ENCODE measurements at places on chromosomes 3 and 15.

DNA sequence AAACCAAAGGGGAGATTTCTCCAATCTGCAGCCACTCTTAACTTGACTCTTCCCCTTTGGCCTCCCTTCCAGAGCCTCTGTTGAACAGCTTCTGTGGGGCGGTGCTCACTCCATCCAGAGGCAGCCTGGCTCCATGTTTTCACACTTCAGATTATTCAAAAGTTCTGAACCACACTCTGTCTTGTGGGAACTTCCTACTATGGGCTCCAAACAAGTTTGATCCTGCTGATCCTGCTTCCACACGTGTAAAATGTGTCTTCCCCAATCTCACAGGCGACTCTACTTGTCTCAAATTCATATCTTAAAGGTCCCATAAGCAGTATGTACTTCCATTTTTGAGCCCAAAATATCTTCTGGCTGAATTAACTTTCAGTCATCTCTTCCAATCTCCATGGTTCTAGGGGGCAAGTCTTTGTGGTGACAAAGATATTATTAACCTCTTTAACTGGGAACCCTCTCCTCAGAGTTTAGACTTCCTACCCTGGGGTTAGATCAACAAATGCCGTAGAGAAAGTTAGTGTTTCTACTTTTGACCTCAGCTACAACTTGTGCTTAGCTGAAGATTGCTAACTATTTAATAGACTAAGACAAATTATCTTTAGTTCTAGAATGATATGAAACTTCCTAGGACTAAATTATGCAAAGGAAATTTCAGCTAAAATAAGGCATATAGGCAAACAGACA, 176.3 kb upstream of the BCL6 start:
- DNase-seq, result no peak
- no peak overlapping the region for H3K27ac ChIP-seq
- no peaks in the 10 kb centered on the region for H3K27me3 ChIP-seq
- H3K36me3 ChIP-seq, result no peaks in the 10 kb centered on the region
- H3K4me1 ChIP-seq, result peaks cover 44% of the 10 kb centered on the region

DNA sequence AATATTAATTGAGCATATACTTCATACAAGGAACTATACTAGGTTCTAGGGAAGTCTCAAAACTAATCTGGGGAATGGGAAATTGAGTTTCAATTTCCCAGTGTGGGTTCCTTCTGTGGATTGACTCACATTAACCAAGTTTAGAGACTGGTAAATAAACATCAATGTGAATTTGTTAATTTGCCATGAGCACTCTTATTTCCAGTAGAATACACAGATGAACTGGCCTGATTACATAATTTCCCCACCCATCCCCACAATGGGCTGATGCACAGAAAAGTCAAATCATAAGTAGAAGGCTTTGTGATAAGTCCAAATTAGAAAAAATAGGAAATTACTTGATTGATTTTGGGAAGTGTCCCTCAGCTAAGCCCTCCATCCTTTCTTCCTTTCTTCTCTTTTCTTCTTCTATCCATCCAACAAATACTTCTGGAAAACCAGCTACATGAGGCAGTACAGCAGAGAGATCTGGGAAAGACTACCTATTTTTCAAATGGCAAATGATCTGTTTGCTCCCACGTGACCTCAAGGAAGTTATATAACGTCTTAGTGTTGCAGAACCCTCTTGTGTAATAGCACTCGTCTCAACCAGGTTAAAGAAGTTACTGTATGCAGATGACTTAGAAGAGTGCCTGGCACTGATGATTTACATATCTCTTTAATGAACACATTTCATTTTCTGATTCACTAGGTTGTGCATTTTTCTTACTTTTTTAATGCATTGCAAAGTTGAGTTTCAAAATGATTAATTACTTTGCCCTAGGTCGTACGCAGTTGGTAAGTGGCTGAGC, 312.3 kb downstream of the SV2B start:
- DNase-seq, result peak; percentile 9
- no peak overlapping the region for H3K27ac ChIP-seq
- no peak overlapping the region for H3K4me3 ChIP-seq
- H3K4me1 ChIP-seq, result peaks cover 7% of the 10 kb centered on the region
- no peaks in the 10 kb centered on the region for H3K27me3 ChIP-seq

DNA sequence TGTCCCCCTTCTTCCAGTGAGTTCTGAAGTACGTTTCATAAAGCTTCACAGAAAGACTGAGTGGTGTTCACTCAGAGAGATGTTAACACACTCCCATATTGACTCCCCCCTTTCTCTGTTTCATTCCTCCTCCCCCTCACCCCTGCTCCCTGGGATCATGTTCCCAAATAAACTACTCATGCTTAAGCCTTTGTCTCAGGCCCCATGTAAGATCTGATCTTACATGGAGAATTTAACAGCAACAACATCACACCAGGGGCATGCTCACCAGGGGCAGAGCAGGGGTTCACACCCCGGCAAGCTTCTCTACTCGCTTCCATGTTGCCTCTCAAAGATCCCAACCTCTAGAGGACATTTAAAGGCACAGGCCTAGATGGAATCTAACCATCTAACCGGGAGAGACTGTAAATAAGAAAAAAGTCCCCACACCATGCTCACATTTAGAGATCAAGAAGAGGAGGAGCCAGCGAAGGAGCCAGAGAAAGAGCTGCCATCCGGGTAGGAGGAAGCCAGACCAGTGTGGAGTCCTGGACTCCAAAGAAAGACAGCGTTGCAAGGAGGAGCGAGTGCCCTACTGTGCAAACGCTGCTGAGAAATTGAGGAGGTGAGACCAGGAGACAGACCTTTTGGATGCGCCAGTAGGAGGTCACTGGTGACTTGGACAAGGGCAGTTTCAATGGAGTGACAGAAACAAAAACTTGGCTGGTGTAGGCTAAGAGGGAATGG, 21.4 kb upstream of the SRP14 start:
- H3K27me3 ChIP-seq, result no peaks in the 10 kb centered on the region
- no peak overlapping the region for H3K4me3 ChIP-seq
- DNase-seq, result no peak
- no peak overlapping the region for H3K27ac ChIP-seq
- H3K4me1 ChIP-seq, result peaks cover 31% of the 10 kb centered on the region

GRCh38 chr15:60390871-60391501, 6.8 kb downstream of the ANXA2 start:
- peaks cover 74% of the 10 kb centered on the region for H3K4me1 ChIP-seq
- peak; percentile 78 for DNase-seq
- peaks cover 4% of the 10 kb centered on the region for H3K36me3 ChIP-seq

GRCh38 chr3:149781741-149782140, 10.6 kb downstream of the ANKUB1 start:
- no peaks in the 10 kb centered on the region for H3K27me3 ChIP-seq
- DNase-seq, result no peak
- H3K4me3 ChIP-seq, result no peak overlapping the region
- peak overlapping the region; percentile 85 for H3K27ac ChIP-seq

GRCh38 chr3:171315101-171315500, 145.1 kb downstream of the TNIK start:
- H3K36me3 ChIP-seq, result no peaks in the 10 kb centered on the region
- no peak overlapping the region for H3K4me3 ChIP-seq
- no peak overlapping the region for H3K27ac ChIP-seq
- H3K4me1 ChIP-seq, result no peaks in the 10 kb centered on the region
- no peak for DNase-seq

DNA sequence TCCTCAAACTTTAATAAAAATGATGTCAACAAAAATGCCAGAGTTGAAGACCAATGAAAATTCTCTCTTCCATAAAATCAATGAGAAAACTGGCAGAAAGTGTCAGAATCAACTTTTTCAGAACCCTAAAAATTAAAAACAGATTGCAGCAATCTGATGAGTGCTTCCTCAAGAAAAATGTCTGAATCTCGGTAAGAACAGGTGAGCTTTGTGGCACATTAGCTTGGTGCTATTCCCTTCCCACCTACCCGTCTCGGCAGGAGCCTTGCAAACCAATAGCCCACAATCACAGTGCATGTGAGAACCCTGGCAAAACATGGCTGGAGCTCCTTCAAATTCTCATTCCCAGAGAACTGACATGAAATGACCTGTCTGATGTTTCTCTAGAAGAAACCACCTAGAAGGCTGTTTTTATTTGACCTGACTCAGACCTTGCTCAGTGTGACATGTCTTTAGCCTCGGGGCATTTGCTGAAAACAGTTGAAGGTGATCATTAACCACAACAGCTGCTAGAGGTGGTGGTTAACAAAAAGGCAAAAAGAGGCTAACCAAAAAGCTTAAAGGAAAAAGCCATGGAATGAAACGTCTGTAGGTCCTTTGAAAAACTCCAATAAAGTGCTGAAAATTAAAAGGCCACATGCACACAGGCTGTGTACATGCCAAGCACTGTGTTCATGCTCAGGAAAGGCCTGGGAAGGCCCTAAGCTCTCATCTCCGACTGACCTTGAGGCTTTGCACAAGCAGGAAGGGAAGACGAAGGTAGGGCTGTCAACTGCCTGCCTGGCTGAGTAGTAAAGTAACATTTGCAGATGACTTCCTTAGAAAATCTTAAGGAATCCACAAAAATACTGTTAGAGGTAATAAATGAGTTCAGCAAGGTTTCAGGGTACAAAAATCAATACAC, 253.0 kb upstream of the NSMCE3 start:
- no peak for DNase-seq
- H3K4me1 ChIP-seq, result no peaks in the 10 kb centered on the region
- no peak overlapping the region for H3K27ac ChIP-seq
- no peak overlapping the region for H3K4me3 ChIP-seq
- H3K27me3 ChIP-seq, result no peaks in the 10 kb centered on the region
- no peaks in the 10 kb centered on the region for H3K36me3 ChIP-seq

DNA sequence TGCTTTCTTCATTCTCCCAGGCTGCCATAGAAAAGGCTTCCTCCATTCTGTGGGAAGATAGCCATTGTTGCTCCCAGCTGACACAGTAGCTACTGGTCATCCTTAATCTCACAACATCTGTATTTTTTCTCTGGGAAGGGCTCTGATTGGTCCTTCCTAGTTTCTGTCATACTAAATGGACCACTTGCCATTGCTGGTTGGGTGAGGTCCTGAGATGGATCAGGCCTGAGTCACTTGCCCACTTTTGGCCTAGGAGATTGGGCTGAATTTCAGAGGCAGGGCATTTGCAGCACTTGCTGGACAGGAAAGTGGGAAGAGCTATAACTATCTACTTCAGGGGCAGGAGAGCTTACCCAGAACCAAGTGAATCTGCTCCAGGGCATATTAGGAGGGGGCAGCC, 106.5 kb upstream of the PROK2 start:
- H3K4me3 ChIP-seq, result no peak overlapping the region
- peaks cover 14% of the 10 kb centered on the region for H3K4me1 ChIP-seq
- no peaks in the 10 kb centered on the region for H3K36me3 ChIP-seq
- no peak overlapping the region for H3K27ac ChIP-seq

GRCh38 chr15:72463702-72464101, 10.4 kb upstream of the ARIH1 start:
- H3K4me1 ChIP-seq, result peaks cover 14% of the 10 kb centered on the region
- H3K36me3 ChIP-seq, result no peaks in the 10 kb centered on the region
- no peak overlapping the region for H3K4me3 ChIP-seq

DNA sequence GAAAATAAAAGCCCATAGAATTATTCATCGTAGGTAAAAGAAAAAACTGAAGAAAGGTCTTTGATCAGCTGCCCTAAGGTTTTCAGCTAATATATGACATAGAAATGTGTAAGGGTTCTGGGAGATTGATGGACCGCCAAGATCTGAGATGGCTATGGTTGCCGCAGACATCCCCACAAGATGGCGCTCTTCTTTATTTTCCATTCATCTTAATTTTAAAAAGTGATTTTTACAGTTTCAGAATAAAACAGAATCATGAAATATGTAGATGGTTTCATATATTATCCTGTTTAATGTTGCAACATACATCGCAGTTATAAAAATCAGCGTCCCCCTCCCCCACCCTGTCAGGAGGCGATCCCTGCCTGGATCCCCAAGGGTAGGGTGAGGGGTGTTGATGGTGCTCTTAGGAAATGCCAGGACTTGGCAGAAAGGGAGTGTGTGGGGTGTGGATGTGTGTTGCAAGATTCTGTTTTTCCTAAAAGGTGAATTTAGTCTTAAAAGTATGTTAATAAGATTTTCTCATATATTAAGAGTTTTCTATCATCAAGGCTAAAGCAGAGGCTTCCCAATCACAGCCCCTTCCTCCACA, 68.8 kb downstream of the ANXA2 start:
- peaks cover 12% of the 10 kb centered on the region for H3K27me3 ChIP-seq
- no peak overlapping the region for H3K27ac ChIP-seq
- no peaks in the 10 kb centered on the region for H3K36me3 ChIP-seq
- no peak overlapping the region for H3K4me3 ChIP-seq
- DNase-seq, result peak; percentile 15

DNA sequence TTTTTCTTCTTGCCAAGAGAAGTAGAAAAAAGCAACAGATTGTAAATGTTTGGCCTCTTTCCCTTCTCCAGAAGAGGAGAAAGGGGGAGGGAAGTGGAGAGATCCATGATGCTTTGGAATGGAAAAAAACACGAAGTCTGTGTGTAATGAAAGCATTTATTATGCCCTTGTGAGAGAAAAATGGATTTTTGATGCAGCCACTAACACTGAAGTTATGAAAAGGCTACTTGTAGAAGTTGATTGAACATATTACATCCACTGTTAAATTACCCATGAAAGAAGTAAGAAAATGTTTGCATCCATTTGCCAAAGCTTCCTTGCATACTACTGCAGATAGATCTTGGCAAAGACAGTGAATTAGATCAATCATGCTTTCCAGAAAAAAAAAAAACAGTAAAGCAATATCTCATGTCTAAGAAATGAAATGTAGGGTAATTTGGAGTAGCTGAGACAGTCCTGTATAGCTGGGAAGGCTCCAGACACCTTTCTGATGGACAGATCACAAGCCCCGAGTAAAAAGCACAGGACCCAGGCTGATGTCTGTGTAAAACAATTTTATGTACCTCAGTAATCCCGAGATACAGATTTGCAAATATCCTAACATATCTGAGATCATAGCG, 295.5 kb downstream of the PLOD2 start:
- no peaks in the 10 kb centered on the region for H3K27me3 ChIP-seq
- no peak for DNase-seq
- H3K4me3 ChIP-seq, result no peak overlapping the region
- no peaks in the 10 kb centered on the region for H3K4me1 ChIP-seq

GRCh38 chr3:14166877-14167603, 11.4 kb downstream of the XPC start:
- H3K4me3 ChIP-seq, result no peak overlapping the region
- DNase-seq, result no peak
- H3K27ac ChIP-seq, result no peak overlapping the region
- peaks cover 100% of the 10 kb centered on the region for H3K36me3 ChIP-seq
- H3K4me1 ChIP-seq, result peaks cover 4% of the 10 kb centered on the region

DNA sequence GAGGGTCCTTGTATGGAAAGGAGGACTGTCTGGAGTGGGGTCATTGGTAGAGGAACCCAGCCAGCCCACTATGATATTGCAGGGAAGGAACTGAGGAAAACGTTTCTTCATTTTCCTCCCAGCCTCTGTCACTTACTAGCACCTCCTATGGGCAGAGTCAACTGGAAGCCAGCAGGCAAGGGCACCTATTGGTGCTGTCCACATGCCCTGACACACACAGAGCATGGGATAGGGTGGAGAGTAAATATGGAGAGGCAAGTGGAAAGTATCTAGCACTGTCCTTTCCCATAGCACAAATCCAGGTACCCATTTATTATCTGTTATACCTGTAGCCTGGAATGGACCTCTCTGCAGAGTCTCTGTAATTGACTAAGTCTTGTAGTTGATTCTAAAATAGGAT, 285.6 kb downstream of the WDR72 start:
- H3K27me3 ChIP-seq, result no peaks in the 10 kb centered on the region
- no peak overlapping the region for H3K27ac ChIP-seq
- no peak overlapping the region for H3K4me3 ChIP-seq
- H3K4me1 ChIP-seq, result no peaks in the 10 kb centered on the region
- DNase-seq, result no peak
- H3K36me3 ChIP-seq, result no peaks in the 10 kb centered on the region

- no peaks in the 10 kb centered on the region for H3K4me1 ChIP-seq
- no peak overlapping the region for H3K27ac ChIP-seq
Measured at GRCh38 chr3:30698549-30698948, 92.1 kb downstream of the TGFBR2 start.

GRCh38 chr3:45985532-45986302, 9.9 kb downstream of the FYCO1 start:
- no peak overlapping the region for H3K27ac ChIP-seq
- DNase-seq, result no peak
- no peaks in the 10 kb centered on the region for H3K27me3 ChIP-seq
- H3K36me3 ChIP-seq, result peaks cover 43% of the 10 kb centered on the region
- no peak overlapping the region for H3K4me3 ChIP-seq

Measured in CD14-positive monocyte (primary cell).